Activated CD4-positive, alpha-beta T cell treated with anti-CD3 and anti-CD28 coated beads for 48 hours (primary cell): ENCODE measurements at places on chromosomes 3 and 15.
A peak's percentile ranks its signal among the peaks of the same experiment; 100 is the strongest.

GRCh38 chr15:48006031-48006511 lies 114.7 kb upstream of the SLC24A5 start:
- DNase-seq, result no peak

DNA sequence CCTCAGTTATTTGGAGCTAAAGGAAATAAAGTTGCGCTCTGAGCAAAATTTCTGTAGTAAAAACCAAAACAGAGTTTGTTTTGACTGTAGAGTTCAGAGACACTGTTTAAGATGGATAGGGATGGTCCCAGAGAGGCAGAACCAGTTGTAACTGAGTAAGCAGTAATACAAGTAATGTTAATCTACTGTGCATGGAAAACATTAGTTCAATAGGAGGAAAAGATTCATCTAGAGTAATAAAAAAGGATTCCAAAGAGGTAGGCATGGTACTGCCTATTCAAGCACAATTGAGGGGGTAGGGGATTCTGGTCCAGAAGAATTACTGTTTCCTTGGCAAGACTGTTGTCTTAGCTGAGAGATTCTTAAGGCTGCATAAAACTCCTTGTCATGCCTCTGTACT lies 77.4 kb downstream of the RASA2 start:
- DNase-seq, result no peak

DNA sequence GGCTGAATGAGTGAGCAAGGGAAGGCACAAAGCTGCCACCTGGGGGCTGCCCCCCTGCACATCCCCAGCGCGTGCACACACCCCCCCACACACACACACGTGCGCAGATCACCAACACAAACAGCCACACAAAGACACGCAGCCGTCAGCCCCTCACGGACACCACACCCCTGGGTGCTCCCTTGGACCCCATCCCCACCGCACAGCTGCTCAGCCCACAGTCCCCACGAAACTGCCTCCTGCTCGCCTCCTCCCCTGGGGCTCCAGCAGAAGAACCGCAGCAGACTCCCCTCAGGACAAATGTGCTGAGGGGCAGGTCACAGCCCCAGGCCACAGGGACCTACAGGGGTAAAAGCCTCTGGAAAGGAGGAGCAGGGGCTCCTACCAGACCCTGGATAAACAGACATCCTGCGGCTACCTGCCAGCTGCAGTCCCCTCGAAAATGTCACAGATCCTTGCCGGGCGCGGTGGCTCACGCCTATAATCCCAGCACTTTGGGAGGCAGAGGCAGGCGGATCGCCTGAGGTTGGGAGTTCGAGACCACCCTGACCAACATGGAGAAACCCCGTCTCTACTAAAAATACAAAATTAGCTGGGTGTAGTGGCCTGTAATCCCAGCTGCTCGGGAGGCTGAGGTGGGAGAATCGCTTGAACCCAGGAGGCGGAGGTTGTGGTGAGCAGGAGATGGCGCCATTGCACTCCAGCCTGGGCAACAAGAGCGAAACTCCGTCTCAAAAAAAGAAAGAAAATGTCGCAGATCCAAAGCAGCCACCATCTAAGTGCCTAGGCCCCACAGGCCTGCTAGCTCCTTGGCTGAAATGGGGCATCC lies 6.5 kb downstream of the TWF2 start:
- peak; percentile 61 for DNase-seq

DNA sequence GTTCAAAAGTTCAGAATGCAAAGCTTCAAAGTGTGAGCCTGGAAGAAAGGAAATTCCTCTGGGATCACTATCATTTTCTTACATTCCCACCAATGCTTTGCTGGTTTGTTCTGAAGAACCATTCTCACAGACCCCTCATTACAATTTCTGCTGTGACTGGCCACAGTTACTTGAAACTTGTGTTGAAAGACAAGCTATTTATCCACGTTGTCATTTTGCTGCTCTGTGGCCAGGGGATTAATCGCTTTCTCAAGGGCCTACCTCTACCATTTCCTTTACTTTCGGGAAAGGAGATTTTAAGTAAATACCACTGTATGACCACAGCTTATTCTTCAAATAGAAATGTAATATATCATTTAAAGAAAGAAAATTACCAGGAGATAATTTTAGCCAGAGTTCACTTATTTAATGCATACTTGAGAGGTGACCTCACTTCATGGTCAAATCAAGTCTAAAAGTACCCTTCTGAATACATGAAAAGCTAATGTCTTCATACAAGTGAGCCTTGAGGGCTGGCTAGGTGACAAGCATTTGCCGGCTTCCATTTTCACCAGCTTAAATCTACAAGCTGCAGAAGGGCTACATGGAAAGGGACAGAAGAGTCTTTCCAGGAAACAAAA lies 69.8 kb upstream of the ROBO2 start:
- DNase-seq, result no peak

DNA sequence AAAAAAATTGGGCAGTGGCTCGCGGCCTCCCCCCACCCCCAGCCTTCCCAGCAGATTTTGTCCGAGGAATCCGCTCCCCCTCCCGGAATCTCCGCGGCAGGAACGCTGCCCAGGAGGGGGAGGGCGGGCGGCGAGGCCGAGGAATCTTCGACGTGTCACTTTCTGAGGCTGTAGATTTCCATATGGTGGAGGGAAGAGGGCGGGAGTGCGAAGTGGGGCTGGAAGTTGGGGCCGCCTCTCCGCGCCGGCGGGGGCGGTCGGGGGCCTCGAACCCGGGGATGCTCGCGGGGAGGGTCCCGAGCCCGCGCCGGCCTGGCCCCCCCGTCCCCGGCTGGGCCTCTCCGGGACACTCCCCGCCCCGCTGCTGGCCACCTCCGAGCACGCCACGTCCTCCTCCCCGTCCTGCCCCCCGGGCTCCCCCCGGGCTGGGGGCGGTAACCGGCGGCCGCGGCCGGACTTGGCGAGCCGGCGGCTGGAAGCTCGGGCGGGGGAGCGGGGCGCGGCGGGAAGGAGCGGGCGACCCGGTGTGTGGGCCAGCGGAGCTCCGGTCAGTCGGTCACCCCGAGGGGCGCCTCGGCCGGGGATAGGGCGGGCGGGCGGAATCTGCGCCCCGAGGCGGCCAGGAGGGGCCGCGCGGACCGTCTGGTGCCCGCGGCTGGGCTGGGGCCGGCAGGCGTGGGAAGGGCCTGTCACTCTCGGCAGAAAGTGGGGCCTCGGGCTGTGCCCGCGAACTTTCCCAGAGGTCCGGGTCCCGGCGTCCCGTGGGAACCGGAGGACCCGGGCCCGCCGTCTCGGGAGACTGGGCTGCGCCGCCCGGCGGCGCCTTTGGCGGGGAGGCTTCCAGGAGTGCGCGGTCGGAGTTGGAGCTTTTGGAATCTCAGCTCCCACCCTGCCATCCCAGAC lies 951 bp downstream of the FNDC3B start:
- DNase-seq, result peak; percentile 37
